ENCODE measurements at places on chromosomes 13 and 19. TPM values are rescaled to one million over a fixed set of nuclear protein-coding genes. Genes with fewer than 3 reads are reported as not detected.

Gene SPINT2
- 320 TPM for polyA plus RNA-seq

GRCh38 chr13:109803825-109804224 is 17.4 kb upstream of the IRS2 start:
- no peak for DNase-seq

- DNase-seq = no peak
Measured at GRCh38 chr13:30744056-30744680, 8.8 kb downstream of the ALOX5AP start.

DNA sequence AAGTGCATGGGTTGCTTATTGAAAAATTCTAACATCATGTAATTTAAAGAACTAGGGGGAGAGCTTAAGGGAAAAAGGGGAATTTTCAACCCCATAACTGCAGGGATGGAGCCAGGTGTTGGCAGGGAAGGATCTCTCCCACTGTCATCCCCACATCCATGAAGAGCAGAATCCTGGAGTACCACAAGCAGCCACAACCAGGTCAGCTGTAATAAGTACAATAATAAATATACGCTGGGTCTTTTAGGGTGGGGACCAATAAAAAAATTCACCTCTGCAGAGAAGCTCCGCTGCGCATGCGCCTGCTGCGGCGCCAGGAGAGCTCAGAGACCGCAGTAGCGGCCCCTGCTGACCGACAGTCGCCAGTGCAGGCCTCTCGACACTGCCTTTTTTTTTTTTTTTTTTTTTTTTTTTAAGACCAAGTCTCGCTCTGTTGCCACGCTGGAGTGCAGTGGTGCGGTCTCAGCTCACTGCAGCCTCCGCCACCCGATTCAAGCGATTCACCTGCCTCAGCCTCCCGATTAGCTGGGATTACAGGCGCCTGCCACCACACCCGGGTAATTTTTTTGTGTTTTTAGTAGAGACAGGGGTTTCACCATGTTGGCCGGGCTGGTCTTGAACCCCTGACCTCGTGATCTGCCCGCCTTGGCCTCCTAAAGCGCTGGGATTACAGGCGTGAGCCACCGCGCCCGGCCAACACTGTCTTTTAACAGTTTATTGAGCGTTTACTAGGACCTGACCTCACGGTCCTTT is 2.5 kb upstream of the EEF2 start:
- no peak for DNase-seq

GRCh38 chr13:103926118-103926517 is 859.9 kb upstream of the SLC10A2 start:
- DNase-seq = no peak

Gene TEX29
- polyA plus RNA-seq = 0.27 TPM

Gene TGFBR3L
- polyA plus RNA-seq = 1.1 TPM

- DNase-seq = no peak
Measured at GRCh38 chr19:33641261-33641660, 19.5 kb downstream of the CHST8 start.

- DNase-seq = no peak
Measured at GRCh38 chr13:37923236-37923635, 53.7 kb upstream of the TRPC4 start.

DNA sequence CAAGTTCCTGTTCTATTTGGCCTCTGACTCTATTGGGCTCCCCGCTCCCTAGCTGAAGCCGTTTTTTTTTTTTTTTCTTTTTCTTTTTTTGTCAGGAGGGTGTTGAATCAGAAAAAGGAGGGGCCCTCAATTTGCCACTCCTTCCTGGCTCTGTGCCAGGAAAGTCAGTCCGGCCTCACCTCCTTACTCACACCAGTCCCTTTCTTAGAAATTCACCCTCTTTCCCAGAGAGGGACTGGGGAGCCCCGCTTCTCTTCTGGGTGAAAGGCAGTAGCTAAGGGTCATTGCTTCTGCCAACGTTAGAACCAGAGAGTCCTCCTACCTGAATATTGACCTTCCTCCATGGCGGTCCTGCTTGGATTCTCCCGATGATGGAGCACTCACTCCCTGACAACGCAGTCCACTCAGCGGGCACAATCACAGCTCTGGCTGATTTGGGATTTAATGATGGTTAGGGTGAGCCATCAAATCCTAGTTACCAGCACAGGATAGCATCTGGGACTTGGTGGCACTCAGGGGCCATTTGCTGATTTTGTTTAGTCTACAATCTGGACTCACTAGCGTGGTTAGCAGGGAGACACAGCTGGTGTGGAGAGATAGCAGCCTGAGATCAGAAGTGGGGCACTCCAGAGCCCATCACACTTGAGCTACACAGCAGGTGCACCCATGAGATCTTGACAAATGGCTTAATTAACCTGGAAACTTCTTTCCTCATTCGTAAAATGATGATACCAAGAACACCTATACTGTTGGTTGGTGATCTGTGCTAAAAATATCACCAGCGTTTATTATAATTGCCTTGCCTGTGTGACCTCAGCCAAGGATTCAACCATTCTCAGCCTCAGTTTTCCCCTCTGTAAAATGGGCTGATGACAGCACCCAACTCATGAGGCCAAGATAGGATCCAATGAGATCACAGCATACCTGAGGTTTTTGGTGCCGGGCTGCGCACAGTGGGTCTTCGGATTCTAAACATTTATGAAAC is 2.2 kb downstream of the FCER2 start:
- no peak for DNase-seq

Gene VSTM1
- 0.27 TPM for polyA plus RNA-seq

- DNase-seq = no peak
Measured at GRCh38 chr13:53921473-53921872, 892.9 kb downstream of the OLFM4 start.

DNA sequence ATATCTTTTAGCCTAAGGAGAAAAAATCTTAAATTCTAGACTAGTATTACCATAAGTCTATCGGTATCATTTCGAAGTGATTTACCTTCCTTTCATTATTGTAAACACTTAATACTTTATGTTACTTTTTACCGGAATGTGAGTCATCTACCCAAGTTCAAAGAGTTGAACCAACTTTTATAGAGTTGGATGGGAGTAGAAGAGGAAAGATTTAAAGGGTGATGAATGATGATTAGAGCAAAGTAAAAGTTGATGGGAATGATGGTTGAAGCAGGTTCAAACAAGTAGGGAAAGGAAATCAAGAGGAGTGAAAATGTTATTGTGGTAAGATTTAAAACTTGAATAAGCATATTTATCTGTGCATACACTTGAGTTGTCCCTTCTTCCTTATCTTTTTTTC is 11.3 kb upstream of the LPAR6 start:
- no peak for DNase-seq
